NCI-H2029 treated with DMSO at 0.1 percent for 48 hours (cell line): ENCODE measurements at places on chromosomes 2 and 18.
A peak's percentile ranks its signal among the peaks of the same experiment; 100 is the strongest.

DNA sequence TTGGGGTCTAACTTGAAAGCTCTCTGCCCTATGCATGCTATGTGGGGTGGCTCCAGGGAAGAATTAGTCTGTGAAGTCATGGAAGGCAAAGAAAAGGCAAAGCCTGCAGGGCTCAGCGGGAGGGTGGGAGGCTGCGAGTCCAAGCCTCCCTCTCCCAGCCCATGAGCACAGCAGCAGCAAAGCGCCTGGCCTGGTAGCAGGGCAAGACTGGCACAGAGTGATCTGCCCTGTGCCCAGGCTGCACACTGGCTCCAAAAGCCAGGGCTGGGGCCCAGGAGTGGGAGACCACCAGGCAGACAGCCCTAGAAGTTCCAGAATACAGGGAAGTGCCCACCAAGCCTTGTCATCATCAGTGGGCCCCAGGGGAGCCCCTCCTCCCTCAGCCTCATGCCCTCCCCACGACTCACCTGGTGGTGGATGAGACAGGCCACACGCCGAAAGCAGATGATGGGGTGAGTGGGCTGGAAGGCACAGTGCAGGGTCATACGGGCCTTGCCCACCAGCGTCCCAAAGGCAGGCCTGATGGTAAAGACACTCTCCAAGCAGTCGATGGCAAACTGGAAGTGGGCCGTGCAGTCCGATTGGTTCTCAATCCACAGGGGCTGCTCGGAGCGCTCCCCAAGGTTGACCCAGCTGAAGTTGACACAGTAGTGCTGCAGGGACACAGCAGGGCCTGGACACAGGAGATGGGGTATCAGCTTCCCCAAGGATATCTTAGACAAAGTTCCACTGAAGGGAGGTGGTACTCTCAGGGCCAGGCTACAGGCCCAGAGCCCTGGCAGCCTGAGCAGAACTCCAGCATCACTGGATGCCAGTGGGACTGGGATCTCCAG lies 12.1 kb downstream of the CFAP65 start:
- no peak for DNase-seq

DNA sequence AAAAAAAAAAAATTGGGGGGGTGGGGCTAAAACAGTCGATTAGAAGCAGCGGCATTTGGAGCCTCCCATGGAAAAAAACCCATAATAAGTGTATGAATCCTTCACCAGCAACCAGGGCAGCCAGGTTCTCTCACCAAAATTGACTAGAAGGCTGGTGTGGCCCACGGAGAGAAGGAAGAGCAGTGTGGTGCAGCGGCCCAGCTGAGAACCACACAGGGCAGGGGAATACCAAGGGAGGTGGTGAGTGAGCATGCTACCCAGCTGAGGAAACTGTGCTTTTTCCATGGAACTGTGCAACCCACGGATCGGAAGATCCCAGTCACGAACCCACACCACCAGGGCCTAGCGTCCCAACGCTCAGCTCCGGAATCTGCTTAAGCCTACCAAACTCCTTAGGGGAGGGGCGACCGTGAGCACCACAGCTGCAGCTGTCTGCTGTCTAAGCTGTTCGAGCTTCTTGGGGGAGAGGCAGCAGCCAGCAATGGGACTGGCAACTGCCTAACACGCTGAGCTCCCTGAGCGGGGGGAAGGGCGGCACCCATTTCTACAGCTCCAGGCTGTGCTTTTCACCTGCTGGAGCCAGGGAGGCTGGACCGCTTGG lies 1037.2 kb upstream of the ACVR2A start:
- no peak for DNase-seq

DNA sequence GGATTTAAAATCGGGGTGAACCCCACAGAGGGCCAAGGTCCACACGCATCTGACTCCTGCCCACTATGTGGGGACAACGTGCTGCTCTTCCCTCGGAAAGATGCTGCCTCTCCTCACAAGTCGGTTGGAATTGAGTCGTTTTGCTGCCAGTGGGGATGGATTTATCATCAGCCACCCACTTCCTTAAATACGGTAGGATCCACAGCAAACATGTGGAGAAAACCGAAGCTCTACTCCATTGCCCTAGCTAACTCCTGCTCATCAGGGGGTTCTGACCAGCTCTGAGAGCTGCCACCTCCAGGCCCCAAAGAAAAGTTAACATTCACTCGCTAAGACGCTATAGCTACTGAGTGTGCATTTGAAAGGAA lies 80.9 kb downstream of the CHRNA1 start:
- DNase-seq = no peak

DNA sequence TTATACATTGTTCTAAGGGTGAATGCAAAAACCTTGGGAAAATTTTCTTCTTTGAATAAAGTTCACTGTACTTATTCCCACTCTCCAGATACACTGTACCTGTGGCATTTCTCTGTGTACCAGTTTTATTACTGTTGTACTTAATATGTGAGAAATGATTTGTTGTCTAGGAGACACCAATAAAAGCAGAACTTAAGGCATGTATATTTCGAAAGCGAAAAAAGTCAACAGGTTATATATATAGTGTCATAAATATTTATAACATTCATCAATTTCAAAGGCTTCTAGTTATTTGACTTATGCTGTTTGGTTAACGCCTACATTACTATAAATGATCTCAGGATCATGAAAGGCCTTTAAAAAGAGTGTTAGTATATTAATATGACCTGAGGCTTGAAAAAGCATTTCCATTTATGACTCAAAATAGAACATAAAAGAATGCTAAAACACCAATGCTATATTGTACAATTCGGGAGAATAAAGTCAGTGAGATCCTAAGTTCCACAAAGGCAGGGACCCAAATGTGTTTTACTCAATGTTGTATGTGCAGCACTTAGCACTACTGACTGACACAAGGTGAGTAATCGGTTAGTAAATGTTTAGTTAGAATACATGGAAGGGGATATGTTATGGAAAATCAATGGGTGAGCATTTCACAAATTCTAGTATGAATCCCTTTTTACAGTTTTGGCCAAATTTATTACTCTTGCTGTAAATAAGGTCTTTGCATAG lies 32.2 kb upstream of the HNRNPA3 start:
- no peak for DNase-seq

- no peak for DNase-seq
Observed at GRCh38 chr18:44626236-44626635, 54.5 kb upstream of the SETBP1 start.

DNA sequence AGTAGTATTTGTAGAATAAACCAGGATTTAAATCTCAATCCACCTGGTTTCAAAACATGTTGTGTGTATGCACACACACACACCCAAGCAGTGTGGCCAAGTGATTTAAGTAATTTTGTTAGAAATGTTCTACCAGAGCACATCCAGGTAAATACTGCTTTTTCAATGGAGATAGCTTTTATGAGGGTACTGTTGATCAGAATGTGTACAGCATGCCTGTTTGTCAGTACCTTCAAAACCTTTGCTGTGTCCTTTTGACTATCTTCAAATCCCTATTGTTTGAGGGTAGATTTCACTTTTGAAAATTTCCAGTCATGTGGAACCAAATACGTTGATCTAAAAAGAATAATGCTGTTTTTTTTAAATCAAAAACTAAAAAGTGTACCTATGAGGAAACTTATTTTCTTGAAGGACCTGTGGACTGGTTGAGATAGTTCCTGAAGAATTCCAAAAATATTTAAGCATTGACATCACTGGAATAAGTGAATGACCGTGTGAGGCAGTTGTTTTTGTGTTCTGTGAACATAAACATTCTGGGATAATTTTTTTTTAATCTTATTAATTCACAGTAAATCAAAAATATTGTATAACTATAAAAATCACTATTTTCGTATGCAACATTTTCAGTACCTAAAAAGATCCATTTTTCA lies 70.9 kb downstream of the PTRHD1 start:
- no peak for DNase-seq

DNA sequence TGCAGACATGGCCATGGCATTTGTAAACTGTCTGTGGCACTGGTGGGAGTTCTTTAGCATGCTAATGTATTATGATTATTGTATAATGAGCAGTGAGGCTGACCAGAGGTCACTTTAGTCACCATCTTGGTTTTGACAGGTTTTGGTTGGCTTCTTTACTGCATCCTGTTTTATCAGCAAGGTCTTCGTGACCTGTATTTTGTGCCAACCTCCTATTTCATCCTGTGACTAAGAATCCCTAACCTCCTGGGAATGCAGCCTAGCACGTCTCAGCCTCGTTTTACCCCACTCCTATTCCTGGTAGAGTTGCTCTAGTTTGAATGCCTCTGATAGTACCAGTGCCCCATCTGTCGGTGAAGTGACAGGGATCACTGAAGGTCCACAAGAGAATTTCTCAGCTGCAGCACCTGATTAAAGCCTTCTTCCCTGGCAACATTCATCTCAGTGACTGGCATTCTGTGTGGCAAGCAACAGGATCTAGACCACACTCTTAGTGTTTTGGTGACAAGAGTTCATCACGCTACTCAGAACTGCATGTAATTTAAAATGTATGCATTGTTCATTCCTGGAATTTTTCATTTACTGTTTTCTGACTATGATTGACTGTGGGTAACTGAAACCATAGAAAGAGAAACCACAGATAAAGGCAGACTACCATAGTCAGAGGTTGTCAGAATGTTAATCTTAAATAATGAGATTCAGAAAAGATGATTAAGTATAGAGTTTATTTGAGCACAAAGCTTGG lies 43.0 kb upstream of the GPR39 start:
- DNase-seq = no peak

GRCh38 chr2:205913668-205914067 lies 172.3 kb downstream of the INO80D start:
- DNase-seq = no peak

- no peak for DNase-seq
Observed at GRCh38 chr2:48605482-48606175, 12.0 kb upstream of the GTF2A1L start.

- peak; percentile 77 for DNase-seq
Observed at GRCh38 chr18:33116376-33116775, 324.1 kb downstream of the CCDC178 start.

DNA sequence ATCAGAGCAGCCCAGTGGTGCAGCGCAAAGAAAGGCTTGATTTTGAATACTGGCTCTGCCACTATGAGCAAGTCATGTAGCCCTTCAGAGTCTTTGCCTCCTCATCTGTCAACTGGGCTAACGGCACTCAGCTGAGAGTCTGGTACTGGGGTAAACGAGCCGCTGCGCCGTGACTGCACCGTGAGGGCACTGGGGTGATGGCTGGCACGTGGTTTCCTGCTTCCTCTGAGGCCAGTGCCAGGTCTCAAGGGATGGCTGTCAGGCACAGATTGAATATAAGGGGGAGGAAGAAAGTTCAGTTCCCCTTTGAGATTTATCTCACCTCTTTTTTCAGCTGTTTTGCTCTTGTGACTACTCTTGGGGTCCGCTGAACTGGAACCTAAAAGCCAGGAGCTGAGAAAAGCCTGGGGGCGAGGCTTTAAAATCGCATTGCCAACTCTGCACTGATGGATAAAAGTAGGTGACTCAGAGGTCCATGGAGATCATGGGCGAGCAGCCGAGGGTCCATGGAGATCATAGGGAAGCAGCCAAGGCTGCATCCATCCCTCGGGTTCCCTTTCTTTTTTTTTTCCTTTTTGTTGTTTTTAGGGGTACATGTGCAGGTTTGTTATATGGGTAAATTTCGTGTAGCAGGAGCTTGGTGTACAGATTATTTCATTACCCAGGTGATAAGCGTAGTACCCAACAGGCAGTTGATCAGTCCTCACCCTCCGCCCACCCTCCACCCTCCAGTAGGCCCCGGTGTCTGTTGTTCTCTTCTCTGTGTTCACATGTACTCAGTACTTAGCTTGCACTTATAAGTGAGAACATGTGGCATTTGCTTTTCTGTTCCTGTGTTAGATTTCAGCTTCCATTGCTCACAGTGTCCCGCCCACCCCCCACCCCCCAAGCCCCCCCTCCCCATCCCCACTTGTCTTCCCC lies 114.3 kb downstream of the SPP2 start:
- no peak for DNase-seq

DNA sequence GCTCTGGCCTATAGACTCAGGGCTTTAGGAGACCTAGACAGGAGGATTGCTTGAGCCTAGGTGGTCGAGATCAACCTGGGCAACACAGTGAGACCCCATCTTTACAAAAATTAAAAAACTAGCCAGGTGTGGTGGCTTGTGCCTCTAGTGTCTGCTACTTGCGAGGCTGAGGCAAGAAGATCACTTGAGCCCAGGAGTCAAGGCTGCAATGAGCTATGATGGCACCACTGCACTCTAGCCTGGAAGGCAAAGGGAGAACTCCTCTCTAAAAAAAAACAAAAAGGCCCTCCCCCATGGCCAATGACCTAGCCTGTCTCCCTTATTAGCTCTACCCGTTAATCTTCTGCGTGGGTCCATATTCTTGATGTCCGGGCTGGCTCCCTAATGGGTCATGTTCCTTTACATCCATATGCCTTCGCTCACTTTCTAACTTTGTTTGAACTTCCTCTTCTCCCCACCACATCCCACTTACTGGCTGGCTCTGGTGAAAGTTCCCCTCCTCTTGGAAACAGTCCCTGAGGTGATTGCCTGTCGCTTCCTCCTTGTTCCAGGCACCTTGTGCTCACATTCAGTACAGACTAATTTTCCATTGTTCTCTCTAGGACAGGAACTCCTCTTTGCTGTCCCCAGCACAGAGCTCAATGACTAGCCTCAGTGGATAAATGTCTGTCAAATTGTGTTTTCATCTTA lies 103.0 kb downstream of the AFF3 start:
- DNase-seq = no peak

DNA sequence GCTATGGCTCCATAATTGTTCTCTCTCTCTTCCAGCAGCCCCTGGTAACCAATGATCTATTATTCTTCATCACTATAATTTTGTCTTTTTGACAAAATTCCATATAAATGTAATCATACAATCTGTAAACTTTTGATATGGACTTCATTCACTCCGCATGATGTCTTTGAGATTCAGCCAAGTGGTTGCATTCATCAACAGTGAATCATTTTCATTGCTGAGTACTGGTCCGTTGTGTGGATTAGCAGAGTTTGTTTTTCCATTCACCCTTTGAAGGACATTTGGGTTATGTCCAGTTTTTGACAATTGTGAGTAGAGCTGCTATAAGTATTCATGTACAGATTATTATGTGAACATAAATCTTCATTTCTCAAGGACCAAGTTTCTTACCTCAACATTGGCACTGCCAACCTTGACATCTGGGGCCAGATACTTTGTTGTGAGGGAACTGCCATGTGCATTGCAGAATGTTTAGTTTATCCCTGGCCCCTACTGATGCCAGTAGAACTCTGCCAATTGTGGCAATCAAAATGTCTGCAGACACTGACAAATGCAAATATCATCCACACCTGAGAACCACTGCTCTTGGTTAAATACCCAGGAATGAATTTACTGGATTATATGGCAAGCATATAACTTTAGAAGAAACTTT lies 48.4 kb upstream of the BCL2L11 start:
- DNase-seq = peak; percentile 5

GRCh38 chr2:49152824-49153223 lies 1.5 kb downstream of the FSHR start:
- no peak for DNase-seq

- DNase-seq = no peak
Observed at GRCh38 chr2:229832510-229832898, 89.3 kb downstream of the TRIP12 start.
